ENCODE measurements at places on chromosomes 7 and 10.

- DNase-seq, result no peak
These were observed 211.1 kb downstream of the ZNF365 start for GRCh38 chr10:62585211-62585775.

GRCh38 chr7:151010307-151011096 lies 13.8 kb downstream of the ATG9B start:
- no peak for DNase-seq

DNA sequence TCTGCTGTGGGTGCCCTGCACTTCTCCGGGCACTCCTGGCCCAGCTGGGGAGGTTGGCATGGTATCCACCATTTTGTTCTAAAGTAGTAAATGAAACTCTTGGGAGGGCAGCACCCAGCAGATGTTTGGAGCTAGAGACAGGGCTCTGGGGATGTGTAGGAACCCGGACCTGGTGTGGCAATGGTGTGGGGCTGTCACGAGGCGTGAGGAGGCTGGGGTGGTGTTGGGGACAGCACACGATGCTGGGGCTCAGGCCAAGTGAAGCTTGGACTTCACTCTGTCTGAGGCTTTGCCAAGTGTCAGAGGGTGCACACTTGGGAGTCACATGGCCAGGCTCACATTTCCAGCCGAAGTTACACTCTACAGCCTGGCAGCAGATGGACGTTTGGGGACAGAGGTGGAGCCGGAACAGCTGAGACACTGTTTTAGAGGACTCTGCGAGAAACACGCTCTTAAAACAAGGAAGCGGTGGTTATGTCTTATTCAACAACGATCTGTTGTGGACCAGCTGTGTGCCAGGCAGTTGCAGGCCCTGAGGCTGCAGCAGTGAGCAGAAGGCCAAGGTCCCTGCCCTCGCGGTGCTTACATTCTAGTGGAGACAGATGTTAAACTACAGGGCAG lies 118.2 kb downstream of the CUX1 start:
- DNase-seq, result no peak

DNA sequence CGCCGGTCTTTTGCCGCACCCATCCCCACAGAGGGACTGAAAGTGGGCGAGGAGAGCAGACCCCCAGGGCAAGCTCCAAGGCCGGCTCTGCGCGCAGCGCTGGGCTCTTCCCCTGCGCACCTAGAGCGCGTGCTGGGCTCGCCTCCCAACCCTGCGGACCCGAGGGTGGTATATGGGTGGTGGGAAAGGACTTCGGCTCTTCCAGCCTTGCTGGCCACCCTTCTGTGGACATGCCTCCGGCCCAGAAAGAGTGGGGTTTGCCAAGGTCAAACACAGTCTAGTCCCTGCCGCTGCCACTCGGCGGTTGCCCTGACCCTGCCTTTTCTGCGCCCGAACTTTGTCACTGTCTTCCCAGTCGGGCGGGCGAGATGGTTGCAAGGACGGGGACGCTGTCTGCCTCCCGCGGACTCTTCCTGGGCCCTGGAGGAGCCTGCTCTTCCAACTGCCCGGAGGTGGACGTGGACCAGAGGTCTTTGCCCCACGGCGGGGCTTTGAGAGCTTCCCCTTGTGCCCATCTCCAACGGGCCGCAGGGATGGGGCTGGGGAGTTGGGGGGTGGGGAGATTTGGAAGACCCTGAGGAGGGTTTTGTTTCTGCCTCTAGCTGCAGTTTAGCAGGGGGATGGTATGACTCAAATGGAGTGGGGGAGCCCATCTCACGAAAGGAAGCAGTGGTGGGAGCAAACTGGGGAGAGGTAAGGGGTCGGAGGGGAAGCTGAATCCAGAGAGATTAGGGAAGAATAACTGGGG lies 1.5 kb downstream of the ADCY1 start:
- no peak for DNase-seq
